AG04450 (cell line): ENCODE measurements at places on chromosomes 7 and 10.
A peak's percentile ranks its signal among the peaks of the same experiment; 100 is the strongest.

- DNase-seq, result no peak
Observed at GRCh38 chr7:8913682-8914081, 480.3 kb downstream of the NXPH1 start.

DNA sequence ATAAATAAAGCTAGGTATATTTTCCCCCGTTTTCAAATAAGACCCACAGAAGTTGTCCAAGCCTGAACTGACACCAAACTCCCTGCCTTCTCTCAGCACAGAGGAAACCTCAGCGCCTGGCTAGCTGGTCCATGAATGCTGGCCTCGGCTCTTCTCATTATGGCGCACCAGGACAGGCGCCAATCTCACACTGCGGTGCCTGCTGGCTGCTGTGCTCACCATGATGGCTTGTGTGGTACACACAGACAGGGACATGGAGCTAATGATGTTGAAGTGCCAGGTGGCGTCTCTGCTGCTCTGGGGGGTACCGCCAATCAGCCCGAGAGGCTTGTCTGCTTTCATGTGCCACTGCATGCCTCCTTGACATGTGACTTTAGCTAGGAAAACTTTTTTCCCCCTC, 43.2 kb upstream of the USP6NL start:
- no peak for DNase-seq

DNA sequence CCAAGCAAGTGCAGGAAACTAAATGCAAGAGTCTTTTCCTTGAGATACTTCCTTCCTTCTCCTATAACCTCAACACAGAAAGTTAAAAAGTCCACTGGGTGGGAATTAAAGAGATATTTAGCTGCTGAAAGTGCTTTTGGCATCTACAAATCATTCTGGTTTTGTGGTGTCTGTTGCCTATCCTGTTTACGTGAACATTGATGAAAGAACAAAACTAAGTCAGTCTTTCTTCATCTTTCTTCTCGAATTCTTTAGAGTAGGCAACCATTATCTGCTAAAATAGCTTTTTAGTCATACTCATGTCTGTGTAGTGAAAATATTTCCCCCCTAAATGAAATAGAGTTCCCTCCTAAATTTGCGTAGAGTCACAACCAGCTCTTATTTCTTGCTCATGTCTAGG, 838.6 kb downstream of the GATA3 start:
- no peak for DNase-seq

DNA sequence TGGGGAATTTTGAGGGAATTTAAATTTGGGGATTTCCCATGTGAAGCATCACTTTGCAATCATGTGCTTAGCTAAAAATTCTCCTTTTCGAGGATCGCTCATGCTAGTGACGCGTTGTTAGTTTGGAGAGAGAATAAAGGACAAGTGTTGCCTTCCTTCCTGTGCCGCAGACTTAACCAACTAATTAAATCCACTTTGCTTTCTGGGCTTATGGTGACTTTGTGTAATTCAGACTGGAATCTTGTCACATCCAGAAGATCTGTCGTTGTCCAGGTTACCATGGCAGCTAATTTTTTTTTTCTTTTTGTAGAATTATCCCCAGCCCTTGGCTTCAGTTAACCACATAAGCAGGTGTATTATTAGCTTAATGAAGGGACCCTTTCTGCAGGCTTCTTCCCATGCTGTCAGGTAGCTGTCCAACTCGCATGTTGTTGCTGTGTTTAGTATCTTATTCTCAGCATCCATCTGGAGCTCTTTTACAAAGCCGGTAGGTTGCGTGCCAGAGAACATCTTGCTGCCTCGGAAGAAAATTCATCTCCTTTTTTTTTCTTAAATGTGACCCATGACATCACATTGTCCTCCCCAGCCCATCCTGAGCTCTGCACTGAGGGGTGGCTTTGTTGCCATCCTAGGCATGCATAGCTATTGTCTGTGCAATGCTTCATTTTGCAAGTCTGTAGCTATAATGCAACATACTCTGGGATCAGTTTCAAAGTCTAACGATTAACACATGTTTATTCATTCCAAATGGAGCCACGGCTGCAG, 47.2 kb upstream of the NRP1 start:
- DNase-seq, result peak; percentile 70

GRCh38 chr10:70932392-70933196, 44.2 kb upstream of the PCBD1 start:
- DNase-seq, result no peak

- DNase-seq, result no peak
Observed at GRCh38 chr7:133121175-133121844, 39.4 kb upstream of the CHCHD3 start.

- no peak for DNase-seq
Observed at GRCh38 chr10:13080643-13081042, 19.3 kb upstream of the OPTN start.

DNA sequence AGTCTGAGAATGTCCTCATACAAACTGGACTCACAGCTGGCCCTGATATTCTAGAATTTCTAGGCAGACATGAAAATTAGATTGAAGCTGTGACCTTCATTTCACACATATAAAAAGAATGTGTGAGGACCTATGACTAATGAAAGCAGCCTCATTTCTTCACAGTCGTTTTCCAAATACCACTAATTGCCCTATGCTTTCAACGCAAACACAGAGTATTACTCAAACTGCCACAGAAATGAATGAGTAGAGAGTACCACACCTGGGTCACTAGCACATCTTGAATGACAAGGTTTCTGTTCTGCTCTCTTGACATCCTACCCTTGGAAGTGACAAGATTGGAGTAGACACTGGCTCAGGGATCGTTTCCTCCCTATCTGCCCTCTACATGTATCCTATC, 142.4 kb downstream of the C1GALT1 start:
- no peak for DNase-seq

GRCh38 chr7:151110941-151111645, 24.8 kb downstream of the AGAP3 start:
- DNase-seq, result no peak

- no peak for DNase-seq
Observed at GRCh38 chr10:71080381-71081228, 131.8 kb upstream of the UNC5B start.

- DNase-seq, result no peak
Observed at GRCh38 chr7:142690554-142691182, 58.6 kb upstream of the PRSS1 start.

DNA sequence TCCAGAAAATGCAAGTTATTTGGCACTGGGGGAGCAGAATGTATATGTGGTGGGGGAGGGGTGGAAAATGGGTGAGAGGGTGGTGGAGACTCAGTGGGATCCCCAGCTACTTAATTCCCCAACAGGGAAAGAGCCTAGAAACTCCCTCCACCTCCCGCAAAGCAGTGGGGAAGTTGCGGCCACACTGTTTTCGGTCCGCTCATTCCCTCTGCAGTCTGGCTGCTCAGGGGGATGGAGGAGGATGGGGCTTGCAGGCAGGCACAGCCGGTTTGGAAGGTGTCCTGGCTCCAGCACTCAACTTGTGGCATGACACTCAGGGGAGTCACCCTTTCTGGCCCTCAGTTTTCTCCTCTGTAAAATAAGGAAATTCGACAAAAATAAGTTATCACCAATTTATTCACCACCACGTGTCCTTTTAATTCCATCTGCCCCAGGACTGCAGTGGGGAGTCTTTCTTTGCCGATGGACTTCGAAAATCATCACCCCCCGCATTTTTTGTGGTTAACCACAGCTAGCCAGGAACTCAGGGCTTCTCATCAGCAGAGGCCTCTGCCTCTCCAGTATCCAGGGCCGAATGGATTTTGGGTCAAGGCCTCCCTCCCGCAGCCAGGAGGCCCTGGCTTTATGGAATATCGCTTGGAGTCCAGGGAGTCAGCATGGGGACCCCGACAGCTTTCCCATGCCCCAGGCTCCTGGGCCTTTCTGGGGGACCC, 1.6 kb upstream of the HTRA1 start:
- no peak for DNase-seq

- DNase-seq, result no peak
Observed at GRCh38 chr7:39592586-39592985, 26.4 kb downstream of the YAE1 start.

DNA sequence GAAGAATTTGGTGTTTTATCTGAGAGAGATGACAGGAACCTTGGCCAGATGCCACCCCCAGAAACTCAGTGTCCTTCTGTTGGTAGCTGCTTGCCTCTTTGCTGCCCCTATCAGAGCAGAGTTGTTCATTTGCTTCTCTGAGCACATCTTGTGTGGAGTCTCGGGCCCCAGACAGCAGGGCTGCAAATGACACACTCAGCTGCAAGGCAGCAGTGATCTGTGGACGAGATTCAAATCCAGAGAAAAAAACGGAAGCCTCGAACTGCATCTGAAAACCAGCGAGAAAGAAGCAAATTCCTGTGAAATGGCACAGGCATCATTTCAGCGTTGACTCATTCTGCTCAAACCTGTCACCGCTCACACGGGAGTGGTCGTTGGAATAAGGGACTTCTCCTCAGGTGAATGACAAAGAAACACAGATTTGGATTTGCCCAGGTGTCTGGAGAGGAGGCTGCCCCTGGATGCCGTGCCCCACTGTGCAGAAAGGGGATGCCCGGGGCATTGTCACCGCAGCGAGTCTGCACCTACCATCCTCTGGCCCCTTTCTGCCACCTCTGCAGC, 144.7 kb downstream of the PFKFB3 start:
- DNase-seq, result no peak

DNA sequence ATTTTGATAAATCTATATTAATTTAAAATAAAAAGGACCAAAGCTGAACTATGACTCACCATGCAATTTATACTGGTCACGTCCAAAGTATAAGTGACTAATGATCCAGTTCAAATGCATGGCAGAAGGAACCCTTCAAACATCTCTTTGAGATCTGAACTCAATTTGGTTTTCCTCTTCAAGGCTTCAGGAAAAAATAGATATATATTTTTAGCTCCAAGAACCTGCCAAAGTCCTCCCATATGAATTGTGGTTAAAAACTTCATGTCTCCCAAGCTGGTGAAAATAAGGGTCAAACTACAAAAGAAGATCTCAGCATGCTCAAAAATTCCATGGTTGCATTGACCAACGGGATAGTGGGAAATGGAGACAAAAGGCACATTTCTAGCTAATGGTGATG, 34.6 kb upstream of the PDE1C start:
- no peak for DNase-seq

GRCh38 chr7:106848049-106848448, 17.0 kb upstream of the PIK3CG start:
- DNase-seq, result no peak

GRCh38 chr10:111206521-111206920, 129.7 kb downstream of the ADRA2A start:
- no peak for DNase-seq

GRCh38 chr7:82434275-82435022, 9.1 kb downstream of the CACNA2D1 start:
- DNase-seq, result no peak
